Chondrocyte (in vitro differentiated cells): ENCODE measurements at places on chromosomes 5 and 9.

GRCh38 chr5:150075806-150076205, 10.5 kb downstream of the CSF1R start:
- peak; percentile 38 for DNase-seq

DNA sequence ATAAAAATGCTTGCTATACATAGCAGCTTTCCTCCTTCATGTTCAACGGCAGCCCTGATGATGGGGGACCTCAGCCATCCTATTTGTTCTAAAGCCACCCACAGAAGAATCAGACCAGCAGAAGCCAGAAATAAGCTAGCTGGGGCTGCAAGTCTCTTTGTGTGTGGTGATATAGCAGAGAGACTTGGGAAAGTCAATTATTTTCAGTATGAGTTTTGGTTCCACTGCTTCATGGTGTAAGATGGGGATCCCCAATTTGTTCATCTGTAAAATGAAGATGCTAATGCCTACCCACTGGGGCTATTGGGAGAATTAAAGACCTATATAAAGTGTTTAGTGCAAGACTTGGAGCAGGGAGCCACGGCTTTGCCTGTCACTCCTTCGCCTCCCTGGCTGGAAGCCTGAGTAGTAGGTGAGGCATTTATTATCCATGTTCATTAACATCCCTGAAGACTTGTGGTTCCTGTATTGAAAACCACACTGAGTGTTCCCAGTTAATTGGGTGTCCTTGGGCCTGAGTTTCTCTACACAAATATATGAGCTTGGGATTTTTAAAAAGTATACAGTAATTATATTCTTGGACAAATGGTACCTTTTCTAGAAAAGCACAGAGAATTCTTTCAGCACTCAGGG, 210.1 kb upstream of the SLC24A2 start:
- DNase-seq = no peak

DNA sequence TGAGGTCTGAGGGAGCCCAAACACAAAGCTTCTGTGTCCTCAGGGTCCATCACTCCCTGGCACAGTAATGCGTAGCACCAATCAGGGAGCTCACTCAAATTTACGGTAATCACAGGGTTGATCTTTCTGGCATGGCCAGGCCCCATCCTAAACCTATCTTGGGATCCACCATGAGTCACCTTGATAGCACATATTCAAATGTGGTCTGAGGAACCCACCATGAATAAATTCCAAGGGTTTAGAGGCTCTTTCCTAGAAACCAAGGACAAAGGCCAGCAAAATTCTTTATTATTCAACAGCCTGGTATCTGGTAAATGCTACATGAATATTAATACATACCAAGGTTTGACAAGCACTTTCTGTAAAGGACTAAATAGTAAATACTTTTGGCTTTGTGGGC, 254.5 kb downstream of the TLR4 start:
- no peak for DNase-seq

DNA sequence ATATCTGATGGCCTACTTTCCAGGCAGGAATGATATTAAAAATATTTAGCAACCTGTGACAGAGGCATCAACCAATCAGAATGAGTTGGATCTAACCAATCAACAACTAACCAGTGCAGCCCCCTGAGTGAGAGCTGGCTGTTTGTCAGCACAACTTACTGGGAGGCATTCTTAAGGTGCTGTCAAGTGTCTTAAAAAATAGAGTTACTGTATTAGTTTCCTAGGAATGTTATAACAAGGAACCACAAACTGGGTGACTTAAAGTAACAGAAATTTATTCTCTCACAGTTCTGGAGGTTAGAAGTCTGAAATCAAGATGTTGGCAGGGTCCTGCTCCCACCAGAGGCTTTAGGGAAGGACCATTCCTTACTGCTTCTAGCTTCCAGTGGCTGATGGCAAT, 85.2 kb downstream of the ATG10 start:
- no peak for DNase-seq

- DNase-seq = no peak
These were observed 310.4 kb upstream of the ZNF608 start for GRCh38 chr5:125056671-125057485.

DNA sequence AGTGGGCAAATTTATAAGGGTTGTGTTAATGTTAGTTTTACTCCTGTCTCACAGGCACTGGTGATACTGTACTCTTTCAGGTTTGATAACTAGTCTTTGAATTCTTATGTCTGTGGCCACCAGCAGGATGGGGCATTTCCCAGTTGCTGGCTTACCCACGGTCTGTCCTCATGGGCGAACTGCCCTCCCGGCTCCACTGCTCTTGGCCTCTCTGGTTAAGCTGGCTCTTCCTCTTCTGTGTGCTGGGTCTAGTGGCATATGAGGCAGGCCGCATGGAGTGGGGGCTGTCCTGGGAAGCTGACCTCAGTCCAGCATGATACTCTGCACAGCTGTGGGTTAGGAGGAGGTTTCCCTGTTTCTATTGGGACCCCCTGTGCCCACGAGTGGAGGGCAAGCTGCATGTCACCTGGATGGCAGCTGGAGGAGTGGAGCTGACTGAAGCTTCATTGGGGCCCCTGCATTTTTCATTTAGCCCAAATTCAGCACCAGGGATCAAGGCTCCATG, 19.5 kb downstream of the PHF2 start:
- no peak for DNase-seq

GRCh38 chr9:85290019-85290418, 451.7 kb downstream of the AGTPBP1 start:
- DNase-seq = no peak

DNA sequence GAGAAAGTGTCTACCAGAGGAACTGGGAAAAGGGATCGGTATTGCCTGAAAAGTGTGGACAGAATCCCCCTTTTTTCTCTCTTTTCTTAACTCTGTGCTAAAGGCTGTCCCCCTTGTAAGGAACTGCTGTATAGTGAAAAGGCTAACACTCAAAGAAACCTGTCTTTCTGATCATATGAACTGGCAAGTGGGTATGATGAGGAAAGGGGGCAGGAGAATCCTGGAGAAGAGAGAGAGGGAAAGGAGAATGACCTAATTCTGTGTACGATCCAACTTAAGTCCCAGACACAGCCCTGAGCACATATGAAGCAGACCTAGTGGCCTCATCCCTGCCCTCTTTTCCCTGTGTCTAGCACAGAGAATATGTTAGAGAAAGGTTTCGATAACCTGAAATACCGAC, 967 bp downstream of the ANKRD31 start:
- no peak for DNase-seq

GRCh38 chr9:94805585-94805984, 79.1 kb downstream of the AOPEP start:
- no peak for DNase-seq

DNA sequence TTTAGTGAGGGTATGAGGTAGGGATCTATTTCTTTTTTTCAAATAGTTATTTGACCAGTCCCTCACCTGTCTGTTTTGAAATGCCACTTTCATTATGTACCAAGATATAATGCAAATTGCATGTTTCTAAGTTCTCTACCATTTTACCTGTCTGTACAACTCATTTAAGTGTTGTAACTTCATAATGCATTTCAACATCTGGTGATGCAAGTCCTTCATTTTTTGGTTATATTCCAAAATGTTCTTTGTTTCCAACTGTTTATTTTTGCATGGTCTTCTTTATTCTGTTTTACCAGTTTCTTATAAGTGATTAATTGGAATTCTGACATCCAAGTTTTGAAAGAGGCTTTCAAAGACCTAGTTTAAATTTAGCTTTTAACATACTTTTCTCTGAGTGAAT, 26.8 kb downstream of the TDRD7 start:
- no peak for DNase-seq

DNA sequence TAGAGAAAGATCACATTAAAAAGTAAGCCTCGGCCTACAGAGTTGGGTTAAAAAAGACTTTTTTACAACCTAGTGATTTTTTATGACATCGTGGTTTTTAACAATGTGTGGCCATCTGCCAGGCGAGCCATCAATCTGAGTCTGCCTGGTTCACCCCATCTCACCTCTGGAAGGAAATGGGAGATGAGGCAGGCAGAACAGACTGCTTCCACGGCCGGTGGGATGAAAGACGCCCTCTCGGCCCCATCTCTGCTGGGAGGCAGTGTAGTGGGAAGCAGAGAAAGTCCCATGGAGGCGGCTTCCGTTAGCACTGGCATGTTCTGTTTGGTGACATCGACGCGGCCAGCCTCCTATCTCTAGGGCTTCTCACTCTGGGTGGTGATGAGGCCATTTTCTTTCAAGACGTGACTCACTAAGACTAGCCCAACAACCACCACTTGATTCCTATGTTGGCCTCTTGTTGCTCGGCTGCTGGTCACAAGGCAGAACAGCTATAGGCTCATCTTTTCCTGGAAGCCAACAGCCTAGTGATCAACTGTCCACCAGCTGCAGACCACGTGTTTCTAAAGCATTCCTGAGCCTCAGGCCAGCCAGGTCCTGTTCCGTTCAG, 132.4 kb upstream of the OTULINL start:
- no peak for DNase-seq

DNA sequence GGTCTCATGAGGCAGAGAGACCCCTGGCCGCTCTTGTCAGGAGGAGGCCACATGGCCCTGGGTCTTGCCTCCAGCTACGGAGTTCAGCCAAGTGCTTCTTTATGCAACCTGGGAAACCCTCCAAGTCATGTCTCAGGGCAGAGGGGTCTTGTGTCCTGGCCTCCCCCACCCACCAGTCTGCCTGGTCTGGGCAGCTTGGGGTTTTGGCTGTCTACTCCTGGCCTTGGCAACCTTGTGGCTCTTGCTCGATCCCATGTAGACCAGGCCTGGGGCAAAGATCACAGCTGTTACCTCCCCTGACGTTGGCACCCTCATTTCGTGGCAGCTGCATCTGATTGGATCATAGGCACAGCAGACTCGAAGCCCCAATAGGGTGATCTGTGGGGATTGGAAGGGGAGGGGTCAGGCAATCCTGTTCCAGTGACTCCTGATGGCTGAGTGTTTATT, 28.4 kb downstream of the JADE2 start:
- no peak for DNase-seq

DNA sequence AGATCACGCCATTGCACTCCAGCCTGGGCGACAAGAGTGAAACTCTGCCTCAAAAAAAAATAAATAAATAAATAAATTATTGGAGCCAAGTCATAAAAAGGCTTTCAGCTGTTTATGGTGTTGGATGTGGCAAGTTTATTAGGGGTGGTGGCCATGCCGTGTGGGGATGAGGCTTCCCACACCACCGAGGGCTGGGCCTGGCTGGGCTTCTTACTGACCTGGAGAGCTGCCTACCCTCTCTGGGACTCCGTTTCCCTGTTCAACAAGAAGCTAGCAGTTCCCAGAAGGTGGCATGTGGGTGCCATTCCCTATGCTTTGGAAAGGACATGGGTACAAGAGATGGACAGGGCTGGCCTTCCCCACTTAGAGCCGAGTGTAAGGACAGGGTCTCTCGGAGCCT, 22.6 kb downstream of the GPRIN1 start:
- DNase-seq = no peak

- DNase-seq = no peak
These were observed 9.0 kb downstream of the FOCAD start for GRCh38 chr9:20693068-20693467.

DNA sequence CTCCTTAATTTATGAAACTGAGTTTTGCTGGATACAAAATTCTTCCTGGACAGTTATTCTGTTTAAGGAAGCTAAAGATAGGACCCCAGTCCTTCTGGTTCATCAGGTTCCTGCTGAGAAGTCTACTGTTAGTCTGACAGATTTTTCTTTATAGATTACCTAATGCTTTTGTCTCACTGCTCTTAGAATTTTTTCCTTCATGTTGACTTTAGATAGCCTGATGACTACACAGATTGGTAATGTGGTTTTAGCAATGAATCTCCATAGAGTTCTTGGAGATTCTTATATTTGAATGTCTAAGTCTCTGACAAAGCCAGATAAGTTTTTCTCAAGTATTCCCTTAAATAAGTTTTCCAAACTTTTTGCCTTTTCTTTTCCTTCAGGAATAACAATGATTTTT, 419.7 kb downstream of the CDH10 start:
- no peak for DNase-seq

GRCh38 chr9:34771007-34771406, 61.1 kb upstream of the CCL21 start:
- no peak for DNase-seq

DNA sequence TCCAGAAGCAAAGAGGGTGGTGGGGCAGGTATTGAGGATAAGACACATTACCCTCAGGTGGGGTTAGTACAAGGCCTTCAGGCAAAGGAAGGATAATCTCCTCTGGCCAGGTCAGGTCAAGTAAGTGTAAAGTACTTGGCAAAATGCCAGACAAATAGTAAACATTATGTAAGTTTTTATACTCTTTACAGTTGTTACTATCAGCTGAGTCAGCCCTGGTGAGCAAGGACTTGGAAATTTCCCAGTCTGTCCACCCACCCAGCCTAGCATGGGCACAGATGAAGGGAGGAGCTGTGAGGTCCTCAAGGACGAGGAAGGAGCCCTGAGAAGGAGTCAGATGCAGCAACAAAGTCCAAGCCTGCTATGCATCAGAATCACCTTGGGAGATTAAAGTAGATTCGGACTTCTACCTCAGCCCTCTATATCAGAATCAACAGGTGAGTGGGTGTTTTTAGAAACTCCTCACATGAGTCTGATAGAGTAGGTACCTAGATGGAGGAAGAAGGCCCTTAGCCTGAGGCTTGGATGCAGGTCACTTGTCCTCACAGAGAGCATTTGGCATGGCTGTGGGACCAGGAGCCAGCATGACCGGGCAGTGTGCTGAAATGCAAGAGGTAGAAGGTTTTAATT, 50.2 kb upstream of the BARX1 start:
- no peak for DNase-seq

GRCh38 chr5:132281856-132282614, 12.2 kb upstream of the SLC22A4 start:
- DNase-seq = no peak

- DNase-seq = no peak
These were observed 169.3 kb downstream of the SEMA5A start for GRCh38 chr5:9376363-9377117.

GRCh38 chr9:92468206-92468605, 14.1 kb downstream of the ASPN start:
- no peak for DNase-seq

- no peak for DNase-seq
These were observed 190.1 kb upstream of the TBC1D2 start for GRCh38 chr9:98445576-98445975.

GRCh38 chr5:113265190-113265589, 169.6 kb downstream of the TSSK1B start:
- DNase-seq = no peak

- no peak for DNase-seq
These were observed 492.5 kb downstream of the AGTPBP1 start for GRCh38 chr9:85249313-85249621.

DNA sequence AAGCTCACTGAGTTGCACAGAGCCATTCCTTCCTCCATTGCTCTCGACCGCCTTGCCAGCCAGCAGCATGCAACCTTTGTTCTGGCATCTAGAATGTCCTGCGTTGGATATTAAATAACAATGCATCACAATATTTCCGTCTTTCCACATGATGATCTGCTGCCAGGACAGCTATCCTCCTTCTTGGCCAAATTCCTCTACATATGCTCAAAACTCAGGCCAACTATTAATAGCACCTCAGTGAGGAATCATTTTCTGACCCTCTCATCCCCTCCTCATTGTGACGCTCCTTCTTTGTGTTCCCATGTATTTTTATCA, 128.6 kb downstream of the MYO10 start:
- no peak for DNase-seq

DNA sequence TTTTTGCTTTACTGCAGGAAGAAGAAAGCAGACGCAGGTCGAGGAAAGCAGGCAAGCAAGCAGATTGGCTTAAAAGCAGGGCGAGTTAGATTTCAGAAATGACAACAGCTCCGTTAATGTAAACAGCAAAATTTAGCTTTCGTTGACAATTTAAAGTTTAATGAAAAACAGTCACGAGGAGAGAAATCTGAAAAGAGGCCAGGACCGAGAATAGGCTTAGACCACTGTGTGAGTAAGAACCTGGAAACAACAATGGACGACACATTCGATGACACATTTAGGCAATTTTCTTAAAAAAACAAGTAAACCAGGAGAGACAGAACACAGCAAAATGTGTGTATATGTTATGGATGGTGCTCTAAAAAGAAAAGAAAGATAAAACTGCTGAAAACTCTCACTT, 155.3 kb downstream of the ISOC1 start:
- no peak for DNase-seq
